ENCODE measurements at places on chromosomes 11 and 22.
A peak's percentile ranks its signal among the peaks of the same experiment; 100 is the strongest.

DNA sequence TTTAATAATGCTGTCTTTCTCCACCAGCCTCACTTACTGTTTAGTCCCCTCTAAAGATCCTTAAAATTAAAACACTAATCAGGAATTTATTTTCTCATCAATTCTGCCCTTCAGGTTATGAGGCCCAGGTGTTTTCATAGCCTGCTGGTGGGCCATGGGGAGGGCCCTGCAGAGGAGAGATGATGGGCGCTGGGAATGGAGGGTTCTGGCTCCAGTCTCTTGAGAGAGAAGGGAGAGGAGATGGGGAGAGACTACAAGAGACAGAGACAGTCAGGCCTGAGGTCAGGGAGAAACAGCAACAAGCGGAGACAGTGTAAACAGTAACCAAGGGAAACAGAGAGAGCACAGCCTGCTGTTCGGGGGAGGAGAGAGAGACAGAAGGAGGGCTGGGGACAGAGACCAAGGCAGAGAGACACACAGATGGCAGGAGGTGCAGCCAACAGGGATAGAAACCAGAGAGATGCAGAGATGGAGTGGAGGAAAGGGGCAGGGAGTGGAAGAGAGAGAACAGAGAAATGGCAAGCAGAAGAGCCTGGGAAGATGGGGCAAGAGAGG lies 187.3 kb upstream of the SYT13 start:
- peak; percentile 53 for DNase-seq

GRCh38 chr11:45994371-45995341 lies 72.2 kb downstream of the LARGE2 start:
- peak; percentile 23 for DNase-seq

GRCh38 chr11:115585361-115586024 lies 81.3 kb upstream of the CADM1 start:
- no peak for DNase-seq

GRCh38 chr11:130916910-130917309 lies 631 bp upstream of the SNX19 start:
- DNase-seq: no peak

DNA sequence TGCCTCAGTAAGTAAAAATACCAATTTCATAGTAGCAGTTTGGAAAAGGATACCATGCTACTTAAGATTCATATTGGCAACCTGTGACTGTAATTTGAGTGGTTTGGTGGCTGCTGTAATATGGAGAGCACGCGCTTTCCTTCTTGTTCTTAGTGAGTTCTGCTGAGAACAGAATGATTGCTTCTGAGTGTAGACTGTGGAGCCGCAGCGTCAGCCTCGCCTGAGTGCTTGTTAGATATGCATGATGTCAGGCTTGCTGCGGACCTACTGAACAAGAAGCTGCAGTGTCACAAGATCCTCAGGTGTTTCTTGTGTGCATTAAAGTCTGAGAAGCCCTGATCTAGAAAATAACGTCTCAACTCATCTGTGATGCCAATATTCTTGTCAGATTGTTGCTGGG lies 143.2 kb downstream of the ARHGAP42 start:
- DNase-seq: peak; percentile 61

GRCh38 chr11:15473954-15474837 lies 359.5 kb downstream of the INSC start:
- no peak for DNase-seq

GRCh38 chr11:113628912-113629311 lies 77.2 kb downstream of the TMPRSS5 start:
- DNase-seq: no peak

- DNase-seq: no peak
Observed at GRCh38 chr11:74380746-74381439, 17.3 kb downstream of the PGM2L1 start.

GRCh38 chr11:123707606-123708205 lies 33.8 kb downstream of the ZNF202 start:
- peak; percentile 80 for DNase-seq

DNA sequence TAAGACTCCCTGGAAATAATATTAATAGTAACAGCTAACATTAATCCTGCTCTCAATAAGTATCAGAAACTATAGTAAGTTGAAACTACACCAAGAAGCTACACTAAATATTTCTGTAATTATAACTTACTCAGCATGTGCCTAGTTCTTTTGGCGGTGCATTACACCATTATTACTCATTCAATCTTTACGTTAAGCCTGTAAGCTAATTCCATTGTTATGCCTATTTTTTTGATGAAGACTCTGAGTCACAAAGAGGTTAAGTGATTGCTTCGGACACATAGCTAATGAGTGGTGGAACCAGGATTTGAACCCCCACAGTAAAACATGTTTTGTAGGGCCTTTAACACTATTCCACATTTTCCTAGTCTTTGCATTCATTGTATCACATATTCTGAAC lies 111.6 kb downstream of the RASSF10 start:
- DNase-seq: no peak

DNA sequence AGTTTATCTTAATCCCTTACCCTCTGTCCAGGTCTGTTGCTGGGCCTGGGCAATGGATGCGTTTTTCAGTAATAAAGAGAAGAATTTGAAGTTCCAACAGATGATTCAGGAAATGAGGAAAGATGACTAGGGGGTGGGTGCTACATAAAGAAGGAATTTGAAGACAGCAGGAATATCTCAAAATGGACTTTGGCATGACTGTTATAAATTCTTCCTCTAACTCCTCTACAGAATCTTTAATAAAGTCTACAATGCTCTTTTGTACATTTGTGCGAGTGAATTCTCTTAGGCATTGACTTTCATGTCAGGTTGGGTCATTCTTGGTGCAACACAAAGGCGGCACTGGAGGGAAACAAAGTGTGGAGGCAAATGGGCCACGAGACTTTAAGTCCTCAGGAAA lies 35.1 kb upstream of the PRSS23 start:
- no peak for DNase-seq

DNA sequence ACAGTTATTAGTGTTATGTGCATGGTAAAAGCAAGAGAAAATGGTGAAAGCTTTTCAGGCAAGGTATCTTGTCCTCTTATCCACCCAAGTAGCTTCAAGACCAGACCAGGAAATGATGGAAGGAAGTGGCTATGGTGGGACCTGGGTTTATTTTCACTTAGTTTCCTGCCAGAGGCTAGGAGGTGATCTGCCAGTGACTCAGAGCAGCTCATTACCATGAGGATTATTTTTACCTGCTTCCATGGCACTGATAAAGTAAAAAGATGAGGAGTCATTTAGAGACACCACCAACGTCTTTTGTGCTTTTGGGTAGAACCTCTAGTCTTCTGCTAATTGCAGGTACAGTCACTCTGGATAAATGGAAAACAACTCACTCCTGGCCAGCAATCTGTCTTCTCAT lies 339.9 kb upstream of the KIRREL3 start:
- no peak for DNase-seq

DNA sequence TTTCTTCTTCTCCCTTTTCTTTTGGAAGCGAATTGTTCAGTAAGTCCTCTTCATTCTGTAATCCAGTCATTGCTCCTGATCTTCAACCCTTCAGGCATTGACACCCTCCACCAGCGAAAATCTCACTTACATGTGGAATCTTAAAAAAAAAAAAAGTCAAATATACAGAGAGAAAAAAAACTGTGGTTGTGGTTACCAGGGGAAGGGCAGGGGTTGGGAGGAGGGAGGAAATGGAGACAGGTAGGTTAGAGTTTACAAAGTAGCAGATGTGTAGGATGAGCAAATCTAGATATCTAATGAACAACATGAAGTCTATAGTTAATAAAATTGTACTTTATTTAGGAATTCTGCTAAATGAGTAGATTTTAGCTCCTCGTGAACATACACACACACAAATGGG lies 17.7 kb upstream of the TMEM123 start:
- no peak for DNase-seq

- no peak for DNase-seq
Observed at GRCh38 chr11:106276859-106277436, 199.5 kb downstream of the AASDHPPT start.

GRCh38 chr11:3747704-3748103 lies 49.6 kb downstream of the NUP98 start:
- peak; percentile 6 for DNase-seq

- DNase-seq: peak; percentile 58
Observed at GRCh38 chr11:66388780-66389386, 17.3 kb upstream of the SLC29A2 start.

DNA sequence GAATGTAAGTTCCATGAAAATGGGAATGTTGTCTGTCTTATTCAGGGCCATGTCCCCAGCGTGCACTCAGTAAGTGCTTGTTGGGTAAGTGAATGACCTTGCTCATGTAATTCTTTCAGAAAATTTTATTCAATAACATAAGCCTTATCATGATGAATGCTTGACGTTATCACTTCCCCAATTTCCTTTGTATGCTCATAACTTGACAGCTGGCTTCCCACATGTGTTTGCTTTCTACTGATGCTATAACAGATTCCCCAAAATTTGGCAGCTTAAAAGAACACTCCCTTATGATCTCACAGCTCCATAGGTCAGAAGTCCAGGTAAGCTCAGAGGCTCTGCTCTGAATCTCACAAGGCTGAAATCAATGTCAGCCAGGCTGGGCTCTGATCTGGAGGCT lies 155.8 kb upstream of the POU2AF2 start:
- no peak for DNase-seq

GRCh38 chr22:42337356-42337755 lies 66.9 kb upstream of the TCF20 start:
- DNase-seq: no peak

DNA sequence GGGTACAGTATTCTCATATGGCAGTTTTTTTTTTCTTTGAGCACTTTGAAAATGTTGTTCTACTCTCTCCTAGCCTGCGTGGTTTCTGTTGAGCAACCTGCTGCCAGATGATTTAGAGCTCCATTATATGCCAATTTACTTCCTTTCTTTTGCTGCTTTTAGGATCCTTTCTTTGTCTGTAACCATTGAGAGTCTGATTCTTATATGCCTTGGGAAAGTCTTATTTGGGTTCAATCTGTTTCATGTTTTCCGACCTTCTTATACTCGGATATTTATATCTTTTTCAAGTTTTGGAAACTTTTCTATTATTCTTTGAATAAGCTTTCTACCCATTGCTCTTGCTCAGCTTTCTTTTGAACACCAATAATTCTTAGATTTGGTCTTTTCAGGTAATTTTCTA lies 138.1 kb upstream of the RAG2 start:
- DNase-seq: no peak

DNA sequence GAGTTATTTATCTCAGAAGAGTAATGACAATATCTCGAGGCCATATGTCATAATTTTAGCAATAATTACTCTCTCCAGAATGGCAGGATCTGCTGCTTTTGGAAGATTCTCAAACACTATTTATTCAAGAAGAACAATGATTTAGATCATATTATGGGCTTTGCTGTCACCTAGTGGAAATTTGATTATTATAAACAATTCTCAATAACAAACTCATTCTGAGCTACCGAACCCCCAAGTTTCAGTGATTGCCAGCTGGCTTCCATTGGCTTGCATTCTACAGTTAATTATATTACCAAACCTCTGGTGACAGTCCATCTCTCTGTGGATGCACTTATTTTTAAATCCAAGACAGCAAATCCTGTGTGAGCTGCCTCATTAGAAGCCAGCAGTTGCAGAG lies 27.9 kb upstream of the SLC36A4 start:
- peak; percentile 47 for DNase-seq
